IPS DF 6.9 (cell line): ENCODE measurements at places on chromosomes 12 and 14.

DNA sequence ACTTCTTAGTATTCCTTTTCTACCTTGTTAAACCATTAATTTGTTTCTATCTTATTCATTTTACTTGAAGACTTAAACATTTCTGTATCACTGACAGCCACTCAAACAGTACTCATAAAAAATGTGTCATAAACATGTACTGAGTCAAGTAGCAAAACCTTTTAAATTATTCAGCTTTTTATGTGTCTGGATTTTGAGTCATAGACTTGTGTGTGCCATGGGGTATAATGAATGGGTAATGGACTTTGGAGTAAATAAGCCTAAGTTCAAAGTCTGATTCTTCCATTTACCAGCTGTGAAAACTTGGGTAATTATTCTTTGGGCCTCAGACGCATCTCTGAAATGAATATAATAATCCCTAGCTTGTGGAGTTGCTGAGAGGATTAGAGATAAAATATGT lies 199.0 kb downstream of the RAD51B start:
- no peak for DNase-seq

DNA sequence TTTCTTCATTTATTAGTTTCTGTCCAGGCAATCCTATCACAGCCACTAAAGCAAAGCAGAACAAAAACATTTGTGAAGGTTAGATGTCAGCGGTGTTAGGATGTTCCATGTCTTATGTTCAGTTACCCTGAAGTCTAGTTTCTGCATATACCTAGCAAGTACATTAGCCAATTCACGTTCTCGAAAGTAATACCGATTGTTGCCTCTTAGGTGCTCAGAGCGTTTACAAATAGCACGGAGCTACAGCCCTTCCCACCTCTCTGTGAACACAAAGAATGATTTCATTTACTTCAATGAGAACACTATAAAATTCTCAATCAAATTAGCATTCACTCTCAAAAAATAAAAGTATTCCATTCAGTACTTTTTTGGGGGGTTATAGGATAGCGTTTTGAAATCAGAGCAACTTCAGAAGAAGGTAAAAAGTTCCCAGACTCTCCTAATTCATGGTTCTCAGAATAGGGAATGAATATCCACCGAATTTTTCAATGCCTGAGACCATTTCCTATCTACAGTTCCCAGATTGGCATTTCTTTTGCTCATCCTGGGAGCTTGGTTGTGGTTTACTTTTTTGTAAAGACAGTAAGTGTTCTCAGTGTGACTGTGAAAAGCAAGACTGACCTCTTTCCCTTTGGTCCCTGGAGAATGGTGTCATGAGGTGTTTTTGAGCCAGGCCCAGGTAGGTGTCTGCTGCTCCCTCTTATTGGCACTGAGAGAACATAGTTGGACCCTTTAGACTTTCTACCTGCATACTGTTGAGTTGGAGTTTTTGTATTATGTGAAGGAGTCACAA lies 488.0 kb upstream of the RGS6 start:
- no peak for DNase-seq

- no peak for DNase-seq
These were observed 129.4 kb upstream of the NPAS3 start for GRCh38 chr14:32809255-32809654.

DNA sequence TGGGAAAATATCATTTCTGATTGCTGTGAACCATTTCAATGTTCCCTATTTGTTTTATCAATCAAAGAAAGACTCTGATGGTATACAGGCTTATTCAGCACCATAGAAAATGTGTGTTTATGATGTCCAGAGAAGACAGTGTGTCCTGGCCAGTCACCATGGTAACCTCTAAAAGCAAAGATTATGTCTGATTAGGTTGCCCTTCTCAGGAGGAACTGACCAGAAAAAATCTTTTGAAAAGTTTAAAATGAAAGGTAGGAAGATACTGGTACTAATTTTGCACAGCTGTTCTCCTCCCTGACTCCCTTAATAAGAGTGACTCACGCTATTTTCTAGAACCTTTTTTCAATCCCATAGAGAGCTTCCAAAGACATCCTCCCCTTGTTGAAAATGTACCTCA lies 391.8 kb upstream of the DCN start:
- no peak for DNase-seq

- no peak for DNase-seq
These were observed 48.9 kb downstream of the HRK start for GRCh38 chr12:116832353-116832752.

DNA sequence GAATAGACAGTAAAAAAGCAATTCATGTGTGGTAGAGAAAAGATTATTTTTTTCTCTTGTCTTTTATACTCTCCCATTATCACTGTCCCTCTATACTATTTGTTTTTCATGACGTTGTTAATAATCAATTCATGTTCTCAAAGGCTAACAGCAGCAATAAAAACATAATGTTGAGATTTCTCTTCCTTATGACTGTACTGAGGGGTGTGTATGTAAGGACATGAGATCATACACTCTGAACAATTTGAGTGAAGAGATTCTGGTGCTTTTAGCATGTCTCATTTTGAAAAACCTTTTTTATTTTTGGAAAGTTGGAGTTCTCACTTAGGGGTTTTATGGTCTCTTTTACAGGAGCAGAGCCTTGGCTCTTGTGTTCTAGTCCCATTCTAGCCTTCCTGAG lies 3.8 kb upstream of the TSPAN8 start:
- DNase-seq, result no peak

- no peak for DNase-seq
These were observed 196.5 kb downstream of the STXBP6 start for GRCh38 chr14:24853446-24853845.

- DNase-seq, result no peak
These were observed 1.1 kb upstream of the PRKAG1 start for GRCh38 chr12:49019443-49020324.

GRCh38 chr14:29918981-29919380 lies 8.7 kb downstream of the PRKD1 start:
- no peak for DNase-seq
